Stimulated activated CD4-positive, alpha-beta T cell treated with anti-CD3 and anti-CD28 coated beads, Interleukin-15, amount 100 ng/mL, for 1 hour (primary cell): ENCODE measurements at places on chromosomes 4 and X.

- DNase-seq: no peak
Measured at GRCh38 chrX:15301924-15302323, 13.5 kb downstream of the ASB11 start.

- DNase-seq: no peak
Measured at GRCh38 chr4:152028131-152028530, 267.3 kb upstream of the GATB start.

GRCh38 chrX:130716781-130717413 lies 186.1 kb downstream of the ENOX2 start:
- no peak for DNase-seq

DNA sequence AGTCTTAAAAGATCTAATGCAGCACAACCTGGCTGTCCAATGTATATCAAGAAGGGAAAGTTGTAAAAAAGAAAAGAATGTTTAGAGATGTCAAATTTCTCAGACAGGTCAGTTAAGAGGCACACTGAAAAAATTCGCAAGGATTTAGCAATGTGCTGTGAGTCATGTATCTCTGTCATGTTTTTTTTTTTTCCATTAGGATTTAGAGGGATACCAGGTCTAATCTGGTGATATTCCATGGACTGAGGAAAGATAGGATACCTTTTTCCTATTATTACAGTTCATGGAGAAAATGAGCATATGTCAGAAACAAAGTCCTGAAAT lies 815.4 kb upstream of the PCDH10 start:
- no peak for DNase-seq

DNA sequence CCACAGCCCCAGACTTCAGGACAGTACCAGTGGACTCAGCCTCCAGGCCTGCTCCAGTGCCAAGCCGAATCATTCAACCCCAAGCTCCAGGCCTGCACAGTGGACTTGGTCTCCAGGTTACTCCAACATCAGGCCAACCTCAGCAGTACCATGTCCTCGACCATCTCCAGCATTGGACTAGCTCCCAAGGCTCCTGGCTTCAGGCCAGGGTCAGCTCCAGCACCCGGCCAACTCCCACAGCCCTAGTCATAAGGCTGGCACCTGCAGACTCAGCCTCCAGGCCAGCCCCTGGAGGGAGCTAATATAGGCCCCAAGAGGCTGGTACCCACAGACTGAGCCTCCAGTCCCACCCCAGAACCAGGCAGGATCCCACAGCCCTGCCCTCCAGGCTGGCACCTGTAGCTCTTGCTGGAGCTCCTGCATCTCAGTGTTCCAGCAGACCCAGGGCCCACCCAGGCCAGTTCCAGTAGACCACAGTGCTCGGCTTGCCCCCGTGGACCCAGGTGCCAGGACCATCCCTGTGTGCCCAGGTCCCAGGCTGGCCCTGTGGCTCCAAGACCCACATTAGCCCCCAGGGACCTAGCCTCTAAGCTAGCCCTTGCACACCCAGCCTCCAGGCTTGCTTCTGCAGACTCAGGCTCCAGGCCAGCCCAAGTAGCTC lies 25.6 kb downstream of the ZMAT1 start:
- DNase-seq: no peak

DNA sequence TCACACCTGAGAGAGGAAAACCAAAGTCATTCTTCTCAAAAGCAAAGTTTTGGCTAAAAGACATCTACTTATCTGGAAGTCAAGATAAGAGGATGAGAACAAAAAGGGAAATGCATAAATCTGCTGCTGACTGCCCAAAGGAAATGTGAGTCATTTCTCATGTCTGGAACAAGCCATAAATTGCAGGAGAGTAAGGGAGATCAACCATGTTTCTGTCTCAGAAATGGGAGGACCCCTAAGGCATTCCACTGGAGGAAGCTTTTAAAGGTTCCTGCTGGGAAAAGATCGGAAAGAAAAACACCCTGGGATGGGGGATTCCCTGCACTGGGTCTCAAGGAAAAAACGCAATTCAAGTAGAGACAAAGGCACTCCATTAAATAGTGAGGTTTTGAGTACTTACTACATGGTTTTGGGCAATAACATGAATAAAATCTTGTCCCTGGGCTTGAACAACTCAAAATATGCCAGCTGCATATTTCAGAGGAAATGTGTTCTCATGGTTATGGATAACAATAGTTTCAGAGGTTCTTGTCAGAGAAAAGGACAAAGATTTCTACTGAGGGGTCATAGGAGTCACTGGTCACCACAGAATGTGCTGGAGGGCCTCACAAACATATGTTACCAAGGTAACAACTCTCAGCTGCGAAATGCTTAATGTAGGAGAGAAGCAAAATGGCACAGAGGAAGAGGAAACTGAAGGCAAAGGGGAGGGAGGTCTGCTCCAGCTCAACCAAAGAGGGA lies 19.3 kb downstream of the GPR143 start:
- no peak for DNase-seq

GRCh38 chrX:15107367-15107988 lies 162.4 kb downstream of the ASB9 start:
- DNase-seq: no peak

GRCh38 chr4:2172161-2172560 lies 69.8 kb downstream of the HAUS3 start:
- no peak for DNase-seq

DNA sequence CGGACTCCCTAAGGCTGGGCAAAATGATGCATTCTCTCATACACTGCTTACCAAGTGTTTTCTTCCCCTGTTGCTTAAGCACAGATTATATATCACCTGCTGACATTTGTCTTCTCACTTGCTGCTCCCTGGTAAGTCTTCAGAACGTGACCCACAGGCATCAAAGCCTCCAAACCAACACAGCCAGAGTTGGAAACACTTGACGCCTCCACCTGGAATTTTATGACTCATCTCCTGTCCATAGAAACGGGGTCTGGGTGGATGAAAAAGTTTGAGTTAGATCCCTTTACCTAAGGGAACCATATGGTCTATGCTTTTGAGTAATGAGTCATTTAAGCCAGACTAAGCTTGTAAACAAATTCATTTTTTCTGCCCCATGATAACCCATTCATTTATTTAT lies 251.6 kb downstream of the USP46 start:
- no peak for DNase-seq

DNA sequence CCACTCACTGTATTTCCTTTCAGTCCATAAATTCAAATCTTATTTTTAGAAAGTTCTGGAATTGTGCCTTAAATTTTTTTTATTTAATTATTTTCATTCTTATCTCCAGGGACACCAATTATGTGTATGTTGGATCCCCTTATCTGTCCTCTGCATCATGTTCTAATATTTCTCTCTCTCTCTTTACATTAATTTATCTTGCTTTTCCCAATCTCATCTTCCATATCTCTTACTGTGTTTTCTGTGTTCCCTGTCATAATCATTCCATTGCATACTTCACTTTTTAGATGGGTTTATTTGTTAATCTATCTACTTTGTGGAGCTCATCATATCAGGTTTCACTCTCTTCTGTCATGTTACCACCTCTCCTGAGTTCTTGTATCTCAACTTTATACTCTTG lies 37.4 kb downstream of the PPP2R2C start:
- no peak for DNase-seq

GRCh38 chrX:24025741-24026403 lies 1.1 kb downstream of the KLHL15 start:
- DNase-seq: peak; percentile 3

- no peak for DNase-seq
Measured at GRCh38 chrX:153525451-153525850, 8.0 kb downstream of the ATP2B3 start.

- no peak for DNase-seq
Measured at GRCh38 chr4:16508968-16509367, 282.7 kb upstream of the TAPT1 start.

DNA sequence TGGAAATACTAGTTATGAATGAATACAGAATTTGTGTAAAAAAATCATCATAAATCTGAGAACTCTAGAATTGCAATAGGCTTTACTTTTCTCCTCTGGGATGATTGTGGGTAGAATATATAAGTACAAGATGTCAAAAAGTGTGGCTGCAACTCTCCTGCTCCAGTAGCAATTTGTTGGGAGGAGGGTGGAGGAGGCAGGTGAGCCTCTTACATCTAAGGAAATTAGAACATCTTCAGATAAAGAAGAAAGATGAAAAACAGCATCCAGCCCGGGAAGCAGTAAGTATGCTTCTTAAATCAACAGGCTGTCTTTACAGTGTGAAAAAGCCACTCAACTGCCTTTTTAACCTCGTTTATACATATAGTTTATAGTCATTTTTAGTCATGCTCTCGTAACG lies 83.7 kb downstream of the ATP8A1 start:
- no peak for DNase-seq

DNA sequence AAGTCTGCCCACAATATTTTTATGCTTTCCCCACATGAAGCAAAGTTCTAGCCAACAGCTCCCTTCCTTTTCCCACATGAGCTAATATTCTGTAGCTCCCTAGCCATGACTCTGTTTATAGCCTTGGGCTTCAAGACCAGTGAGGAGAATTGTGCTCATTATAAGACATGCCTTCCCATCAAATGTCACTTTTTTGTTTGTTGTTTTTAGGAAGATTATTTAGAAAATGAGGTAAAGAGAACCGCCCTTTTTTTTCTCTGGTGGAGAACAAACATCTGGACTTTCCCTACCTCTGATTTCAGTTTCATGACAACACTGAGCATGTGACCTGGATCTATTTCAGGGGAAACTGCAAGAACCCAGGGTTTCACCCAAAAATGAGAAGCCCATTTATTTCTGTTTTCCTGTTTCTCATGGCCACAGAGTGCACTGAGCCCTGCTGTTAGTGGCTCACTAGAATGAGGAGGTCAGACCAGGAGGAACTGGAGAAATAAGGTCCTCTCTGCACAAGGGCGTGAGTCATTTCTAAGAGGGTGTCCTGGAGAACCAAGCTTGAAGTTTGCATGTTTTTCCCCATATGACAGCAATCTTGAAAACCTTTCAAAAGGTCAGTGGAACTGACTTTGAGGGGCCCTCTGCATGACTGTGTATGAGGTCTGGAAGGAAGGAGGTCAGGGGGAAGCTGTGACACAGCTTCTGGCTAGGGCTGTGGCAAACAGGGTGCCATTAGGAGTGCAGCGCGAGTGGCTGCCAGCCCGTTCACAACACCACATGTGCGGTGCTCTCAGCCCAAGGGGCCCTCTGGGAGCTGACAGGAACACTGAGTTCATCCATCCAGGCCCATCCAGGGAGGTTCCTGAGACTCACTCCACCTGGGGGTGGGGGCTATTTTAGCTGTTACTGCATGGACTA lies 55.2 kb downstream of the CHST7 start:
- no peak for DNase-seq

GRCh38 chrX:139120760-139121159 lies 409.2 kb upstream of the FGF13 start:
- no peak for DNase-seq

- no peak for DNase-seq
Measured at GRCh38 chr4:8847331-8847730, 24.3 kb downstream of the HMX1 start.

GRCh38 chr4:14679906-14680305 lies 322.4 kb upstream of the CPEB2 start:
- DNase-seq: no peak

DNA sequence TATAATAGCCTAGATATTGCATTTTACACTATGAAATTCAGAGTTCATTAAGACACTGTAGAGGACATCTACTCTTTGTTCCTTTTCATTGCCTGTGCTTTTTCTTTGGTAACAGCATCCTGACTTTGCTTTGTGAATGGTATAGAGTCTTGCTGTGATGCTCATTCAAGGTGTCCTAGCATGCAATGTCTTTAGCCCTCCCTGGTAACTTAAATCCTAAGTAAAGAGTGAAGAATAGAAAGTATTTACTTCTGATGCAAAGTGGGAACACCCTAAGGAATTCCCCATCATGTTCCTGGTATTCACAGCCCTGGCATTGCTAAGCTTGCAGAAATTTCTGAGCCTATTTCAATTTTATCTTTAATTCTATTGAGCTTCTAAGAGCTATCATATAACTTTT lies 400.1 kb downstream of the FAT4 start:
- DNase-seq: no peak

DNA sequence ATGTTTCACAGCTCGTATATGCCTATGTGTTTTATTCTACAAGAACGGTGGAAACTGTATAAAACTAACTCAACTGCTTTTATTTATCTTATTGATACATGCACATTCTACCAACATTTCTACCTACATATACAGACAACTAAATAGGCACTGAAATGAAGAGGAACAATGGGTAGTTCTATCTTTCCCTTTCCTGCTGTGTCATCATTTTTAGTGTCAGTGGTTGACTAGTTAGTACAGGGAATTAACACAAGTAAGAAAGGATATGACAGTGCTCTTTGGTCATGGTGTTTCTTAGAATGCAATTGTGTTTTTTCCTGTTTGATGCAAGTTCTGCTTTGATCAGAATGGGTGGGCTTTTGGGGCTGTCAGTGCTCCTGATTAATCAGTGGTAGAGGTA lies 293.8 kb upstream of the CTSO start:
- no peak for DNase-seq

DNA sequence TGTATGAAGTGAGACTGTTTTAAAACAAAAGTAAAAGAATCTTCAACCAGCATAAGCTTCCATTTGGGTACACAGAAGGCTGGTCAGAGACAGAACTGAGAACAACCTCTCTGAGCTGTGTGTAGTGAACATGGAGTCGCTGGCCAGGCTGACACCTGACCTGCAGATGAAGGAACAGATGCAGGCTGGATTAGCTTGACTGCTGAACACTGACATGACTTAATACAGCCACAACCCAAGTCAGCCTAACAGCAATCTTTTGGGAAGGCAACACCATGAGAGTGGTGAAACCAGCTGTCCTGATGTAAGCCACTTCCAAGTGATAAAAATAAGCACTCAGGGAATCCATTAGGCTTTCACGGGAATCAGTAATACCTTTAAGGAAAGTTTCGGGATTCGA lies 10.1 kb downstream of the SCARB2 start:
- no peak for DNase-seq

GRCh38 chrX:153517946-153518834 lies 748 bp downstream of the ATP2B3 start:
- no peak for DNase-seq

GRCh38 chr4:90061881-90062280 lies 65.3 kb upstream of the CCSER1 start:
- no peak for DNase-seq

DNA sequence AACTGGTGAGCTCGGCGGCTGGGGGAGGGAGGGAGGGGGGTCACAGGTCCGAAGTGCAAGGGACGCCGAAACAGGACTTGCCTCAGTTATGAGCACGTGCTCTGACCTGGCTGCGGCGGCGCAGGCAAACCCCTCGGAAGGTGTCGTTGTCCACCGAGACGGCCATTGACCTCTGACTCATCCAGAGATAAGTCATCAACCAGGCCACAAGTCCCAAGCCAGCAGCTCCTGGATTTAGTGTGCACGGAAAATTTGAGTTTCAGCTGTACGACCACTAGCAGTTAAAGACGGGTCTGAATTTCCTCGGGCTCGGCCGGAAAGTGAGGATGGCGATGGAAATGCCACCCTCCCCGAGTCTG lies 674 bp downstream of the SH3D19 start:
- DNase-seq: no peak

DNA sequence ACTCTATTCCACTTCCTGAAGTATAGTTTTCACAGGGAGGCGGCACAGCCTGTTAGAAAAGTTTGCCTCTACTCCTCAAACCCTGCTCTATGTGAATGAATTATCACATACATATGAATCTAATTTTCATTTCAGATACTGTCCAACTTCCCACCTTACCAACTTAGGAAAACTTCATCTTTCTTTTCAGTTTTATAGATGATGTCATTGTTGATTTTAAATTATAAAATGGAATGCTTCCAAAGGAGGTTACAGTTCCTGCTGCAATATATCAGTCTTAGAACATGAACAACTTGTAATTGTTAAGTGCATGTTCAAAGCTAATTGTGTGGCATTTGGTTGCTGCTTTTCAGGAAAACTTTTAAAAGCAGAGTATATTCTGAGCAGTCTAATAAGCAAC lies 92.4 kb downstream of the NEUROG2 start:
- DNase-seq: no peak

GRCh38 chr4:118964891-118965411 lies 76.3 kb downstream of the SYNPO2 start:
- no peak for DNase-seq
